ENCODE measurements at places on chromosomes 7 and 10. TPM values are rescaled to one million over a fixed set of nuclear protein-coding genes. Genes with fewer than 3 reads are reported as not detected.

Gene HYAL4
- total RNA-seq: not detected

Gene CTTNBP2
- total RNA-seq: not detected

Gene OR6V1
- total RNA-seq: not detected

DNA sequence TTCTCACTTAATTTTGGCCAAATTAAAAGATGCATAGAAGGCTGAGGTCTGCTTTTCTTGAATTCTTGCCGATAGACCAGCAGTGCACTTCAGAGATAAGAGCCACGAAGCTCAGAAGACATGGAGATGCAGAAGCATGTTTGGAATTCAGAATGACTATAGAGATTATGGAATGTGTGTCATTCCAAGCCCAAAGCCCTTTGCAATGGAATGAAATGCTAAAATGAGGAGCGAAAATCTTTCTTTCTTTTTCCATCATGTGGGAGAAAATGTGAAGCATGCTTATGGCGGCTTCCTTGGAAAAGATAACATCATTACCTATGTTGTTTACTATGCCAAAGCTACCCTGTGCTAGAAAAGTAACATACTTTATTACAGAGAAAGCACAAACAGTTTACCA lies 257.0 kb upstream of the RNF32 start:
- DNase-seq: no peak

DNA sequence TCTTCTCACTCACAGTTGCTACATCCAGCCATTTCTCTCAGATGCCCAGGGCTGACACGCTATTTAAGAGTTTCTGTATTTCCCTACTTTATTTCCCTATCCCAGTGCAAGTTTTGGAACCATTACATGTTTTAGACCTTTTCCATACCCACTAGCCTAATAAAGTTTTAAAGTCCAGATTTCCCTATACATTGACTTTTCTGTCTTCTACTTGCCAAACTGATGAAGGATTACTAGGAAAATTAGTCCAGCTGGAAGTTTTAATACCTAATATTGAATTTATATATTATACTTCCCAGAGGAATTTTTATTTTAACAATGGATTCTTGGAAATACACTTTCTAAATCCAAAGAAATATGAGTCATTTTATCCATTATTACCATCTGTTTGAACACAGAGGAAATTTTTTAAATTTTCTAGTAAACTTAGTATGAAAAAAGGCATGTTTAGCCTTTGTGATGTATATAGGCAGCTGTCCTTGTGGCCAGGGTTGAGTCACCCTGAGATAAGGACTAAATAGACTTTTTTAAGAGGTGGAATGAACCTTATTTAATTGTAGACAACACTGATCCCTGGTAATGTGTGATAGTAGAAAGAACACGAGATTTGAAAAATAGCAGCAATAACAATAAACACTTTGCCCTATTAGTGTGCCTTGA lies 205.0 kb downstream of the TFEC start:
- DNase-seq: no peak

DNA sequence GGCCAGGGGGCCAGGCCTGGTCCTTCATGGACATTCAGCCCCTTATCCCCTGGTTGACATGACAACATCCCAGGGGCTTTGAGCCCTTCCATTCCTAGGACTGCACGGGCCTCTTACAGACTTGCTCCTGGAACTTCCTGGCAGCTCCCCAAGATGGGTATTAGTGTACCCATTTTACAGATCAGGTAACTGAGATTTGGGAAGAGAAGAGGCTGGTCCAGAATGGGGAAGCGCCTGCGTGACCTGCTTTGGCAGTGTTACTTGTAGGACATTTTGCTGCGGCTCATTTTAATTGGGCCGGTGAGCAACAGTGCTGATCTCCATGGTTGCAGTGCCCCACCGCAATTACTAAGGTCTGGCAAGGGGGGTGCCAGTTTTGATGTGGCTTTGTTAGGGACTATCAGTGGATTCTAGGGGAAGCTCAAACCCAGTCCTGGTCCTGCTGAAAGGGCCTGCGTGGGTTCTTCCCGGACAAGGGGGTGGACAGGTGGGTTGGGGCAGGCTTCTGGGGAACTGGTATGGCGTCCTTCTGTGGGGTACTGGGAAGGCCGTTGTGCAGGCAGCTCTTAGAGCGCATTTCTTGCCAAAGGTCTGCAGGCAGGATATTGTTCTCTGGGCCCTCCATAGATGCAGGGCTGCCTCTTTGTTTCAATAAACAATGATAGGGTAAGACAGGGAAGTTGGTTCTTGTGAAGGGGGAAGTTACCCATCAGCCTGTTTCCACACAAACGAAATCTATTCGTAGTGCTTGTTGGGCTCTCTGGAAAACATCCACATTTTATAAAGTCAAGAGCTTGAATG lies 137.6 kb downstream of the RGS10 start:
- no peak for DNase-seq

GRCh38 chr10:15809450-15809849 lies 50.9 kb downstream of the MINDY3 start:
- DNase-seq: no peak

GRCh38 chr10:19826712-19827111 lies 10.5 kb downstream of the PLXDC2 start:
- no peak for DNase-seq

GRCh38 chr7:156014808-156015207 lies 202.5 kb upstream of the SHH start:
- no peak for DNase-seq

GRCh38 chr10:18196806-18197550 lies 56.8 kb downstream of the CACNB2 start:
- no peak for DNase-seq

DNA sequence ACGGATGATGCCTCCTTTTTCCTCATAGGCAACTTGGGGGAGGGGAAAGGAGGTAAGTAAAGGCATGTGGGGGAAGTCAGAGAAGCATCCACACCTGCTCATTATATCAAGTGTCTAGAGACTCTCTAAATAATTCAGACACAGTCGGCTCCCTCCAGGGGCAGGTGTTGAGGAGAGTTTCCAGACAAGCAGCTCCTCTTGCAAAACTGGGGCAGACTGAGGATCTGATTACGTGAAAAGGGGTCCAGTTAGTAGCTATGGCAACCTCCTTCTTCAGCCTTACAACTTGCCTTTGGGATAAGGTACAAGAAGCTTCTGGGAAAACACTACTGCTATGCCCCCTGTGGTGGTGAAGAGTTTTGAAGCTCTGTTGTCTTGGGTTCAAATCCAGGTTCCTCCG lies 39.0 kb upstream of the SORBS1 start:
- no peak for DNase-seq

GRCh38 chr7:94710256-94710655 lies 54.3 kb upstream of the SGCE start:
- no peak for DNase-seq

All from G401 (cell line).